ENCODE measurements at places on chromosomes 7 and 10.

- DNase-seq = no peak
These were observed 789.9 kb upstream of the IGFBP3 start for GRCh38 chr7:46710927-46711326.

- no peak for DNase-seq
These were observed 605.3 kb upstream of the FOXK1 start for GRCh38 chr7:4076701-4077294.

GRCh38 chr7:150877536-150877935 is 25.2 kb downstream of the AOC1 start:
- DNase-seq = no peak

GRCh38 chr10:26938578-26938977 is 77.8 kb upstream of the ABI1 start:
- DNase-seq = no peak

- DNase-seq = peak; percentile 13
These were observed 29.3 kb upstream of the SH3PXD2A start for GRCh38 chr10:103884681-103885139.

DNA sequence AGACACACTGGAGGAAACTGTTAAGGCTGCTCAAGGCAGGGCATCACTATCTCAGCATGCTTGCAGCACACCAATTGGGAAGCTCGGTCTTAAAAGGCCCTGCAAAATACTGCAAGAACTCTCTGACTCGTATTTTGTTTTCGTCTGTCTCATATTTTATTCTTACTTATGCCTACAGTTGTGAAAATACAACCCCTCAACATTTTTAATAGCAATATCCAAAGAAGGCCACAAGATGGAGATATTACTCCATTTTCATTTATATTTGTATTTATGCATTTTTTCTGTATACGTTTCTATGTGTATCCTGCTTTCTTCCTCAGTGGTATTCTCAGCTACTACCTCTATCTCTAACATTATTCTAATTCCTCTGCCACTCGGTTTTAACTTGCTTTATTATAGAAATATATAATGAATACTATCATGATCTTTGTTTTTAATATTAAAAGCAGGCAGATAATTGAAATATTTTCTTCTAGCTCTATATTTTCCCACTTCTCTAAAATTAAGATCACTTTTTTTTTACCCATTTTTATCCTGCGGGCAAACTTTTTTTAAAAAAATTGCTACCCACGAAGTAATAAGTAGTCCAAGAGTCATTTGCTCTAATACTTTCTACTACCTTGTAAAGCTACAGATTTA is 10.0 kb downstream of the DNAJC1 start:
- no peak for DNase-seq

- DNase-seq = no peak
These were observed 6.9 kb downstream of the BZW2 start for GRCh38 chr7:16652888-16653287.
